Activated CD4-positive, alpha-beta T cell treated with anti-CD3 and anti-CD28 coated beads, Interleukin-2, amount 50 U/mL, for 16 hours (primary cell): ENCODE measurements at places on chromosomes 2 and 18.

- DNase-seq = no peak
Observed at GRCh38 chr18:73684647-73685046, 463.0 kb downstream of the FBXO15 start.

GRCh38 chr18:35289727-35290093, 319 bp downstream of the ZSCAN30 start:
- peak; percentile 21 for DNase-seq

GRCh38 chr2:112301171-112301584, 25.8 kb downstream of the ZC3H6 start:
- no peak for DNase-seq

GRCh38 chr2:237062585-237062984, 23.1 kb upstream of the COPS8 start:
- DNase-seq = no peak

GRCh38 chr2:56803596-56803995, 619.8 kb downstream of the CCDC85A start:
- no peak for DNase-seq

- no peak for DNase-seq
Observed at GRCh38 chr2:99662761-99663341, 173.0 kb upstream of the REV1 start.

DNA sequence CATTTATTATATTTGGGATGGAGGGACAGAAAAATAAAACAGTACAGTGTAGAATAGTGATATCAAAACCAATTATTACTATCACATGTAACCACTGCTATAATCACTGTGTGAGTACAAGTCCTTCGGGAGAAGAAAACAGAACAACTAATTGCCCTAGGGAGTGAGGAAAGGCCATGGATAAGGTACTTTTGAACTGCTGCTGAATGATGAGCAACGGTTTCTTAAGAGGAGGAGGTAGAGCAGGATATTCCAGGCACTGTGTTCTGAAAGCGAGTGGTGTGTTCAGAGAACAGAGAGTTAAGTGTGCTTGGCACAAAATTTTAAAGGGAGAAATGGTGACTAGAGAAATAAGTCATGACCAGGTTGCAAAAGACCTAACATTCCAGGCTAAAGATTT, 134.2 kb downstream of the CALCRL start:
- DNase-seq = no peak

GRCh38 chr18:38884050-38884449, 1318.5 kb upstream of the CELF4 start:
- no peak for DNase-seq

DNA sequence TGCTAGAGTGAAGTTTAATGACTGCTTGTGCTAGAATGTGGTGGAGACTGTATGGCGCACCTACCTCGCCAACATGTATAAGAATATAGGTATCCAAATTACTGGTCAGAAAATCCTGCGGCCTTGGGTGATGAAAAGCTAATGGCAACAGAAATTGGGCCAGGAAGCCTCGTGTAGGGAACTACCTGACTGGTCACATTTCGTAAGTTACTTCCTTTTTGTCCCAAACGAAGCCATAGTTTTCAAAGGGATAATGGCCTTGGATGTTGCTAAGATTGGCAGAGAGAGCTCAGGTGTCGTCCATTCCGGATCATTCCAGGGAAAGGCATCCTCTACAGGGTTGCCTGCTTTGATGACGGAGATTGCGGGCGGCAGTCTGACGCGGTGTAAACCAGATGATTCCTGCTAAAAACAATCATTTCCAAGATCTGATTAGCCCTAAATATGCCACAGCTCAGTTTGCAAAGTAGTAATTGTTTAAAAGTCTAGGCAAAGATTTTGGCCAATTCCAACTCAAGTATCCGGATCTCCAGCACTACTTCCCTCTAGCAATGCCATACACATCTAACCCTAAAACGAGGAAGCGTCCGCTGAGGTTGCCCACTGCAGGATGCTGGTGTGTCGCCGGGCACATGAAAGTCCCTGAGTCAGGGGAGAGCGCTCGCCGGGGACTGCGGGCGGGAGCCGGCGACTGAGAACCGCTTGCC, 708 bp upstream of the MALT1 start:
- no peak for DNase-seq

DNA sequence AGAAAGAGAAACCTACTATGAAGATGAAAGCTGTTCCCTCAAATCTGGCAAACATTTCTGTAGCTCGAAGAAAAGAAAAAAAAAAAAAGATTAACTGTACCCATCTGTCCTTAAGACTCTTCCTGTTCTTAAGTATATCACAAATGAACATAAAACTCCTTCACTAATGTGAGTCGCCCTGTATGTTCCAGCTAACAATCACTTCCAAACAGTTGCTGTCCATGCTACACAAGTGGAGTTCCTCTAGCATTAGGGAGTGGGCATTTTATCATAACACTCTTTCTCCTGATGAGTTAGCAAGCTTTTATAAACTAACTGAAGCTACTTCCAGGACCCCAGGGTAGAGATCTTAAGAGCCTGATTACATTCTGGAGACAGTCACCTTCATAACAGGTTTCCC, 5.8 kb downstream of the CUL3 start:
- no peak for DNase-seq

DNA sequence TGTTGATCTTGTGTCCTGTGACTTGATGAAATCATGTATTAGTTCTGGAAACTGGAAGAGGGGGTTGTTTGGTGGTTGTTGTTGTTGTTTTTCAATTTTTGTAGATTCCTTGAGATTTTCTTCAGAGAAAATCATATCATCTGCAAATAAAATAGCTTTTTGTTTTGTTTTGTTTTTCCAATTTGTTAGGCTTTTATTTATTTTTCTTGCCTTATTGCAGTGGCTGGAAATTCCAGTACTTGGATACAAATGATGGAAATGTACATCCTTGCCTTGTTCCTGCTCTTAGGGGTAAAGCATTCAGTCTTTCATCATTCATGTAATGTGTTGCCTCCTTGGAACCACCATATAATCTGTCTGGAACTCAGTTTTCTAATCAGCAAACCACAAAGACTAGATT, 50.3 kb upstream of the TRIB2 start:
- DNase-seq = no peak

DNA sequence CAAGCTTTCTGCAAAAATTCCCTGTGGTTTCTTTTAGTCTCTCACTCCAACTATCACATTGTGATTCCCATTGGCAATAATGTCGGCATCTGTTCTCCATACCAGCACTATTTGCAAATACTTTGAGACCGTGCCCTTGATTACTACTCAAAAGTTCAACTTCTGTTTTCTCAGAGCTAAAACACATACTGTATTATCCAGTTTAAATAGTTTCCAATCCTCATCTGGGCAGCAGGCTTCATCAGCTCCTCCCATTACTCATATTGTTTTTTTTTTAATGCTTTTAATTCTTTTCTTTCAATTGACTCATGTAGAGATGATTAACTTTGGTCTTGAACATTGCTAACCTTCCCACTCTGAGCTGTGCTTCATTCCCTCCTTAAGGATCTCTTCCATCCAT, 135.8 kb downstream of the METTL8 start:
- no peak for DNase-seq

DNA sequence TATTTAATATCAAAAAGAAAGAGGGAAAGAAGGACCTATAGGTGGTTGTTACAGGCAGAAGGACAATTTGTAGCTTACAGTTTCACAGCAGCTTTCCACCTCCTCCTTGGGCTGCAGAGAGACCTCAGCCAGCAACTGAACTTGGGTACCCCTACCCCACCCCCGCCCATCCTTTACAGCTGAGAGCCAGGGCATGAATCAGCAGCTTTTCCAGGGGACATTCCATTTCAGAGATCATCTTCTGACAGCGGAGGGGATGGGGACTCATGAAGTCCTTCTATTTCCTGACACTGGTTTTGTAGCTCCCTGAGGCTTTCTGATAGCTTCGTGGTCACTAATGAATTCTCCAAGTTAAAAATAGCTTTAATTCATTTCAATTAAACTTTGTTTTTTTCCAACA, 96.4 kb downstream of the ITGB1BP1 start:
- no peak for DNase-seq

DNA sequence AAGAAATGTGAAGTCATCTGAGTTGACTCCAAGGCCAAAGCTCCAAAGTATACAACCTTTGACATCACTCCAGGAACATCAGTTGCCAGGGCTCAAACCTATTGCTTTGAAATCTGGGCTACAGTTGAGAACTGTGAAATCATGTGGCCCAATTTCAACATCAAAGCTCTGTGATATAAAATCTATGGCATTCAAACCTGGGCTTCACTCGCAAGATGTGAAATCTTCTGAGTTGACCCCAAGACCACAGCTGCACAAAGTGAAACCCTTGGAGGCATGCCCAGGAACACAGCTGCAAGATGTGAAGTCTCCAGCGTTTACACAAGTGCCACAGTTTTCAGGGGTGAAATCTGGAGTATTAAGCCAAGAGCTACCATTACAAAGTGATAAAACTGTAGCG, 9.4 kb upstream of the ZNF512 start:
- no peak for DNase-seq

DNA sequence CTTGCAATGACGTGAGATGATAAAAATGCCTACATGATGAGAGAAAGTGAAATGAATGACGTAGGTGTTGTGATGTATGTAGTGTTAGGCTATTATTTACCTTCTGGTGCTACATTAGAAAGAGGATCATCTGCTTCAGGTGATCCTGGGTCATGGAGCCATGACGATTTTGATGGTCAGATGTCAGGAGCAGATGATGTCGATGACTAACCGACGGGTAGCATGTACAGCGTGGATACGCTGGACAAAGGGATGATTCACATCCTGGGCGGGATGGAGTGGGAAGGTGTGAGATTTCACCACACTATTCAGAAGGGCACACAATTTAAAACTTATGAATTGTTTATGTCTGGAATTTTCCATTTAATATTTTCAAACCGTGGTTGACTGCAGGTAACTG, 43.5 kb upstream of the ACVR1C start:
- no peak for DNase-seq

DNA sequence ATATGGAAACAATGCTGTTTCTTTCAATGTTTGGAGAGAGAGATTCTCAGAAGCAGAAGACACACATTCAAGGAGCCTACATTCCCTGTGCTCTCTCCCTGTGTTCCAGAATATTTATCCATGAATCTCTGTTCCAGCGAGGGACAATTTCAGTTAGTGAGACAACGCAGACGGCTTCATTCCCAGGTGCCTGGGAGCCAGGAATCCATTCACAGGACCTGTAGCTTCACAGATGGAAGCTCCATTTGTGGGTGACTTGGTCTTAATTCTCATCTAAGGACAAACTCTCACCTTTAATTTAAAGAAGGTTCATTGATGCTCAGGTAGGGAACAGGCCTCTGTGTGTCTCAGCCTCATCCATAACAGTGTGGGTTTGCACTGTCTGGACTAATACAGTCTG, 1156.6 kb downstream of the RPIA start:
- DNase-seq = no peak

DNA sequence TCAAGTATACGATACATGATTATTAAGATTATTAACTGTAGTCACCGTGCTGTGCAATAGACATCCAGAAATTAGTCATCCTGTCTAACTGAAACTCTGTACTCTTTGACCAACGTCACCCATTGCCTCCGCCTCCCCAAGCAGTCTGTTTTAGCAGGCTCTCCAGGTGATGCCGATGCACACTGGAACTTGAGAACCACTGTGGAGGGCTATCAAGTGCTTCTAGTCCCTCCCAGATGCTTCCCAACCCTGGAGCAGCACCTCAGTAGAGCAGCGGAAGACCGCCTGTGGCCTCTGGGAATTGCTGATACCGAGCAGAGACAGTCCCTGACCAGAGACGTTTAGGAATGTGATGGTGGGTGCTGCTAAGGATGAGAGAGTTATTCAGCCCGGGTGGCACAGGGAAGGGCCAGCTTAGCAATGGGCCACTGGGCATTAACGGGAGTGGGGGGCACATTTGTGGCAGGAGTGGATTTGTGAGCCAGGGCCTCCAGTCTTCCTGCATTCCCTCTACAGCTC, 50.7 kb downstream of the LIPG start:
- DNase-seq = peak; percentile 5

DNA sequence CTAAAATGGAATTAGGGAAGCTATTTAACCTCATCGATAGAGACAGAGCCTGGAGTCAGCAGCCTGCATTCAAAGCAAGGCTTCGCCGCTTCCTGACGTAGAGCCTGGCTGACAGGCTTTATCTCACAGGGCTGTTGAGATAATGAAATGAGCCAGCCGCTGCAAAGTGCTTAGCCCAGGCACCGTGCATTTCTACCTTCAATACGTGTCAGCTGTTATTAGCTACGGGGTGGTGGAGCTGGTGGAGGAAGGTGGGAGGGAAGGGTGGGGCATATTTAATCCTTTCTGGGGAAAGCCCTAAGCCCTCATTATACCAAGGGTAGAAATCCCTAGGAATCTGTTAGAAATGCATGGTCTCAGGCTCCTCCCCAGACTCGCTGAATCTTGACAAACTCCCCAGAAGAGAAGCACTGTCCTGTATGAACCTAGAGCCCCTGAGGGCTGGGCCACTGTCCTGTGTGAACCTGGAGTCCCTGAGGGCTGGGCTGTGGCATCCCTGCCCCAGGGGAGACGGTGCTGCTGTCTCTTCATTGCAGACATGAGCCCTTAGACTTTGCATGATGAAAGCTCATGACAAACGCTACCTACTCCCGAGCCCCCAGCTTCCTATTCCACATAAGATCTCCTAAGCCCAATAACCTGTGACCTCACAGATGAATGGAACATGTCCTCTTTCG, 72.4 kb downstream of the ALPK2 start:
- DNase-seq = no peak

GRCh38 chr2:20077411-20077940, 26.0 kb upstream of the LAPTM4A start:
- no peak for DNase-seq

- DNase-seq = no peak
Observed at GRCh38 chr2:152657043-152657442, 60.2 kb downstream of the PRPF40A start.

GRCh38 chr2:108988796-108989713, at the start of gene EDAR:
TSS of gene EDAR (minus strand) at chr2:108989220. CDS start at chr2:108931014, 58,206 bp downstream.
- peak; percentile 13 for DNase-seq

DNA sequence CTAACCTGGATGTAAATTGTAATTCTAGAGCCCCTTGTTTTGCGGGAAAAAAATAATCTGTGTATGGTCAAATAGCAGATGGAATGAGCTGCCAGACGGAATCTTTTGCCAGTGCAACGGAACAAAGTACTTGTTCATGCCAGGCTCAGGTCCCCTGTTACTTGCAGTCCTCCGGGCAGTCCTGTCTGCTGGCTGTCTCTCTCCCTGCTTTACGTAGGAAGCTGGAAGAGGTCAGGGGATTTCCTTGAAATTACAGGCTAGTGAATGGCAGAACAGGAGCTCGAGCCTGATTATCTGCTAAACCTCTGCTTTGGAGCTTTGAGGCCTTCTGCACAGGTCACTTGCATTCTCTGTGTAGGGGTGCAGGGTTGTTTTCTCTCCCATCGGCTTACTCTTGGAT, 54.8 kb downstream of the LRRFIP1 start:
- no peak for DNase-seq

- DNase-seq = no peak
Observed at GRCh38 chr2:191264647-191265081, 19.5 kb downstream of the MYO1B start.

- DNase-seq = peak; percentile 58
Observed at GRCh38 chr18:26710470-26711096, 154.9 kb downstream of the AQP4 start.

DNA sequence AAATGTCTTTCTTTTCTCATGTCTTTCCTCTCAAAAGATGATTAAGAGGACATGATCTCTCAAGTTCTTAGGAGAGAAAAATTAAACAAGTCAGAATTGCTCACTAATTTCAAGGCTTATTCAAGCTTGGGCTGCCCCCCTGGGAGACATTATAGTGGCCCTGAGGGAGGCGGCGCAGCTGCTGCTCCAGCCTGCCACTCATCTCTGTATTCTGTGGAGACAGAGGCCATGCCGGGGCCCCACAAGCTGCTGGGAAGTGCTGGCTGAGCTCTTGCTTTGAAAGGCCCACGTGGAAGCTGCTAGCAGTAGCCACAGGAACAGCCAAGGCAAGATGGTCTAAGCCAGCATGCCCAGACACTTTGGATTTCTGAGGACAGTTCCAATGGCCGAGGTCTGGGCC, 267.4 kb downstream of the LNPK start:
- no peak for DNase-seq
